Astrocyte of the spinal cord (primary cell): ENCODE measurements at places on chromosomes 2 and 18.
A peak's percentile ranks its signal among the peaks of the same experiment; 100 is the strongest.

GRCh38 chr2:39778233-39778632 is 825 bp downstream of the THUMPD2 start:
- DNase-seq = no peak

DNA sequence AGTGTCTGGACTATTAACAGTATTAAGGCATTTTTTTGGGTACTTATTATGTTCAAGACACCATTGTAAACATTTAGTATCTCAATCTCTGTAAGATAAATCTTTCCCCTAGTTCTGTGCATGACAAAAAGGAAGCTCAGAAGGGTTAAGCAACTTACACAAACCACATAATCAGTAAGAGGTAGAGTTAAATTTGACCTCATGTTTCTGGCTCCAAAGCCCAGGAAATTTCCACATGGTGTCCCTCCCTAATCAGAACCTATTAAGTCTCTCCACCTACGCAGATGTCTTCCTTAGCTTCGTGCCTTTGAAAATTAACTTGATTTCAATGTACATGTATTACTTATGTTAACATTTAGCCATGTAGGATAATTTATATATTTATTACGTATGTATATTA is 2.0 kb downstream of the MFSD6 start:
- DNase-seq = no peak

DNA sequence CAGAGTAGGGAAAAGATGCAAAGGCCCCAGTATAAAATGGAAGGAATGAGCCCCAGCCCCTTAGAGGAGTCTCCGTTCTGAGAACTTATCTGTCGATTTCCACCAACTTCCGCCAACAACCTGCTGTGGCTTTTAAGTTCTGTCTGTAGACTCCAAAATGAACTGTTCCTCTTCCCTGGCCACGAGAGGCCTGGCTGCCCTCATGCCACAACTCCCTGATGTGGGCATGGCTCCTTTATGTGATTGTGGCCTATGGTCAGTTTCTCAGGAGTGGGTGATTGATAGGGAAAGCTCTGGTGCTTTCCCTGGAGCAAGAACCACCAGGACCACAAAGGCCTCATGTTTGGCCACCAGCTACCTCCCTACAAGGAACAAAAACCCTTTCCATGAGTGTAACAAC is 18.8 kb upstream of the CD207 start:
- no peak for DNase-seq

GRCh38 chr18:59087391-59087790 is 52.3 kb upstream of the SEC11C start:
- DNase-seq = no peak

GRCh38 chr2:238845583-238846377 is 2.1 kb upstream of the TWIST2 start:
- no peak for DNase-seq

DNA sequence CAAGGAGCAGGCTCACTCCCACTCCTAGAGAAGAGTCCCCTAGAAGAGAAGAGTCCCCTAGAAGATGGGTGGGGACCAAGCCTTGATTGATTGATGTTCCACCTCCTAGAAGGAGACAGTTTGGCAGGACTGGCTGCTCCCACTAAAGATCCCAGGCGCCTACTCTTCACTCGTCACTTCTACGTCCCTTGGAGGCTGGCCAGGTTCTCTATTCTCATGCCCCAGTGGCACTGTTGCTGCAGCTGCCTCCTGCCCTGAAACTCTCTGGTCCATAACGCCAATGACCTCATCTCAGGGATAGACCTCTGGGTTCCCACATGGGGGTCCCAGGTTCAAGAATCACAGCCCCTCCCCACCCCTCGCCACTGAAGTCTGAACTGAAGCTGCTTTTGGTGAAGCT is 2.5 kb upstream of the SP140L start:
- DNase-seq = no peak

DNA sequence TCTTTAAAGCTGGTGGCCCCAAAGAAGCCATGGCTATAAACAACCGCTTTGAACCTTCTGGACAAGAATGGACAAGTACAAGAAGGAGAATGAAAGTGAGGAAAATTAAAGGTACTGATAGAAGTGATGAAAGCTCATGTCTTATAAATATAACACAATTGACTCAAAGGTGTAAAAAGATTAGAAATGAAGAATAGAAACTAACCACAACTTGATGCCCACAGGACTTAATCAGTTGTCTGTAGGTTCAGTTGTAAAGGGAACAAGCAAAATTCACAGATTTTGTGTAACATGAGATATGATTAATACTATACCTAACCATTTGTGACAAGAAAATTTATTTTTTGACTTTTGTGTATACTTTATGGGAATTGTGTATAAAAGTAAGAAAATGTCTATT is 135.7 kb downstream of the NUP35 start:
- DNase-seq = no peak

DNA sequence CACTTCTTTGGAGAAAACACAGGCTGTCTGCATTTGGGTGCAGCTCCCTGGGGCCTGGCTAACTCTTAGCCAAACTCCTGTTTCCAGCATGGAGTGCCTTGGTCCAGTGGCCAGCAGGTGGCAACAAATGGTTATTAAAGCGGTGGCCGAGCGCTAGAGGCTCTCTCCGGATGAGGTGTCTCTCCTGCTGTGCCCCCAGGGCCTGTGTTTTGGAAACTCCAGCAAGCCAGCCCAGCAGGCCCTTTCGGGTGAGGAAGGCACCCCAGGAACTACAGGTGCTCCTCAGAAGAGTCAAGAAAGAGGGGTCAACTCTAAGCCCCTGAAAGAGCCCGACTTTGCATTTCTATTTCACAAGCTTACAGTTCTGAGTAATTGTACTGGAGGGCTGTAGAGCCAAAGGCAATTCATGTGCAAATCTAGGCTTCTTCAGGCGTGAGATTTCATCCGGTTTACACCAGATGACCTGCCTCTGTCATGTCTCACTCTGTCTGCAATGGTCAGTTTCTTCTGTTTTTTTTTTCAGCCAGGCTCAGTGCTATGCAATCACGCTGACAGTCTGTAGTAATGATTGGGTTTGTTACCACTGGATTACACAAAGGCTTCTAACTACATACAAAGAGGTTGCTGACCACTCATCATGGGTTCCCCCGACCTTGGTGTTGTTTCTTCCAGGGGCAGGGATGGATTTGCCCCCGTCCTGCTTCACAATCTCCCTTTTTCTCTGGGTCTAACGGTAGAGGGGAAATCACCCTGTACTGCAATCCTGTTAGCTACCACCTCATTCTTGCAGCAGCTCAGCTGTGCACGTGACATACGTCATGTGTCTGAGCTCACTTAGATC is 7.6 kb upstream of the CHRNA1 start:
- peak; percentile 87 for DNase-seq

DNA sequence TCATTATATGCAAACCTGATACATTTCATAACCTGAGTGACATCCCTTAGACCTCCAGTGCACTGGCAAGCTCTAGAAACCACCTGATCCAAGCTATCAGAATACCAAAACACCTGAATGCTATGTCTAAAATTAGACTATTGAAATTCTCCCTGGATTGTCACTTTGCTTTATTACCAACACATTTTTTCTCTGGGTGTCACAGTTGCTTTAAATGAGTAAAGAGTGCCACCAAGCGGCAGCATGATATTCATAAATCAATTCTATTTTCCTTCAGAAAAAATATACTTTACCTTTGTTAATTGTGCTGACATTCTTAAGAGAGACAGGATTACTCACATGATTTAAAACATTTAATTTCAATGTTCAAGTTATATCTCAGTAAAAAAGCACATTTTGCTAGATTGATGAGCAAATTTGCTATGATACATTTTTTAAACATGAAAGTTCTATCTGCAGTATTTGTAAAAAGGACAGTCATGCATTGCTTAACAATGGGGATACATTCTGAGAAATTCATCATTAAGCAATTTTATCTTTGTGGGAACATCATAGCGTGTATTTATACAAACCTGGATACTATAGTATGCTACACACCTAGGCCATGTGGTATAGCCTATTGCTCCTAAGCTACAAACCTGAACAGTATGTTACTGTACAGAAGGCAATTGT is 338.4 kb upstream of the SLC39A10 start:
- peak; percentile 65 for DNase-seq

GRCh38 chr2:136051001-136051724 is 65.7 kb upstream of the DARS1 start:
- no peak for DNase-seq

- no peak for DNase-seq
Observed at GRCh38 chr2:173271135-173271534, 83.5 kb upstream of the CDCA7 start.

- DNase-seq = no peak
Observed at GRCh38 chr2:229348128-229348527, 77.0 kb upstream of the PID1 start.

DNA sequence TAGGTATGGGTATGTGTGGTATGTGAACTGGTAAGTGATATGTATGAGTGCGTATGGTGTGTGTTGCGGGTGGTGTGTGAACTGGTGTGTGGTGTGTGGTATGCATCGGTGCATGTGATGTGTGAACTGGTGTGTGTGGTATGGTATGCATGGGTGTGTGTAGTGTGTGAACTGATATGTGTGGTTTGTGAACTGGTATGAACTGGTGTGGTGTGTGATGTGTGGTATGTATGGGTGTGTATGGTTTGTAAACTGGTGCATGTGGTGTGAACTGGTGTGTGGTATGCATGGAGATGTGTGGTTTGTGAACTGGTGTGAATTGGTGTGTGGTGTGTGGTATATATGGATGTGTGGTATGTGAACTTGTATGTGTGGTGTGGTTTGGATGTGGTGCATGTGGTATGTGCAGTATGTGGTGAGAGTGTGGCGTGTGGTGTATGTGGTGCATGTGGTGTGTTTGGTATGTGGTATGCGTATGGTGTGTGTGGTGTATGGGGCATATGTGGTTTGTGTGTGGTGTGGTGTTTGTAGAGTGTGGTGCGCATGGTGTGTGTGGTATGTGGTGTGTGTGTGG is 208.9 kb upstream of the TNP1 start:
- no peak for DNase-seq

GRCh38 chr2:134244086-134244485 is 9.8 kb upstream of the MGAT5 start:
- DNase-seq = no peak

DNA sequence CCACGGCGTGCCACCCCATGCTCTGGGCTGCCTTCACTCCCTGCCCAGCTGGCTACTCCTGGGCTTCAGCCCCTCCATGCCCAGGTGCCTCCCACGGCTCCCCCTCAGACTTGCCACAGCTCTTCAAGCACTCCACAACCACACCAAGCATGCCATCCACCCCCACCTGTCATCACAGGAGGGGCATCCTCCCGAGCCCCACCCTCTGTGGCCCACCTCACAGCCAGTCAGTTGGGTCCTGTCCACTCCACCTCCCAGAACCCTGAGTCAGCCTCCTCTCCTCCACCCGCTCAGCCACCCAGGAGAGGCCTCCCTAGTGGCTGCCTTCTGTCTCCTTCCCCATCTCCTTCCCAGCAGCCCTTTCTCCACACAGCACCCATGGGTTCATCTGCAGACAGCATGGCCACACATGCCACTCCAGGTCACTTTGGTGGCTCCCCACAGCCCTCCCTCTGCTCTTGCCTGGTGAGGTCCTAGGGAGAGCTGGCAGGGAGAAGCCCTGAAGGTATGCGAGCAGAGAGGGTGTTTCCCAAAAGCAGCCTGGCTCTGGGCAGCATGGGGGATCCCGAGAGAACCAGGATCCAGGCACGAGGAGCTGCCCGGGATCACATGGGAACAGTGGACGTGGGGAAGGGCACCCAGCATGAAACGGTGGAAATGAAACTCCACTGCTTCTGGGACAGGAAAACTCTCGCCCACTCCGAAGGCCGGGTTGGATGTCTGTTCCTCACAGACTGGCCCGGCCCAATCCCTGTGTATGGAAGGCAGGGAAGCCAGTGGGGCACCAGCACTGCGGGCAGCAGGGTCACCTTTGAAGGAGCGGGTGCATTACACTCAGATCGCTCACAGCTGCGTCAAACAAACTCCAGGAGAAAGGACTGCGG is 2.7 kb downstream of the LIMS2 start:
- no peak for DNase-seq

- peak; percentile 49 for DNase-seq
Observed at GRCh38 chr18:64037812-64038414, 68.0 kb downstream of the SERPINB8 start.

DNA sequence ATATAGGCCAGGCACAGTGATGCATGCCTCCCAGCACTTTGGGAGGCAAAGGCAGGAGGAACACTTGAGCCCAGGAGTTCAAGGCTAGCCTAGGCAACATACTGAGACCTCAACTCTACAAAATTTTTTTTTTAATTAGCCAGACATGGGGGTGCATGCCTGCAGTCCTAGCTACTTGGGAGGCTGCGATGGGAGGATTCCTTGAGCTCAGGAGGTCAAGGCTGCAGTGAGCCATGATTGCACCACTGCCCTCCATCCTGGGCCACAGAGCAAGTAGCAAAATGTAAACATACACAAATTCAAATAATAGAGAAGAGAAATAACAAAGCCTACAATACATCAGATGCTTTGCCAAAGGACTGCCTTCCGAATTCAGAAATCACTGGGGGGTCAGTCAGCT is 7.0 kb upstream of the SP3 start:
- DNase-seq = no peak

DNA sequence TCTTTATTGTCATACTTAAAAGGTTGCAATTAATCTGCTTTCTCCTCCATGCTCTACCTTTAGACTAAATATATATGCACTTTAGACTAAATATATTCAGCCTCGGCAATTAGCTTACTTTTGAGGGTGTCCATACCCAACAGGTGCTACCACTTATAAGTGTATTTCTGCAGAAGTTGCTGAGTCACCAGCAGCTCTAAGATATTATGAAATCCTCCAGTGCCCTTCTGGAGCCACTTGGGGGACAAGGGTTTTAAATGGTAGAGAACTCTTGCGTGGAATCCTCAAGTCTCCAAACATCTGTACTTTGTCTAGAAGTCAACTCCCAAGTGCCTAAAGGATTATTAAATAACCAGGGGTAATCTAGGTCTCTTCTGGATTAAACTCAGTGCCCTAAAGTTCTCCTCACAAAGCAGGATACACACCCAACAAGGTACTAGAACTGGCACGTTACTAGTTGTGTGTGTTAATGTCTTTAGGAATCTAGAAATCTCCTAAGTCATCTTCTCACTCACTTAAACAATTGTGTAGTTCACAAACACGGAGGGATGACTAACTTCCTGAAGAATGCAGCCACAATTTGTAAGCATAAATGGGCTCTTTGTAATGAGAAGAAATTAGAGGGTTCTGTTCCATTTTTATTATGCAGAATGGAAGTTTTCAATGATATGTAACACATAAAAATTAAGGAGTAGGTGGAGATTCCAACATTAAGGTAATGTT is 159.7 kb downstream of the CD226 start:
- DNase-seq = peak; percentile 66

- DNase-seq = no peak
Observed at GRCh38 chr2:232447638-232448303, 8.2 kb upstream of the ALPI start.

GRCh38 chr2:121130301-121130850 is 154.6 kb downstream of the TFCP2L1 start:
- DNase-seq = no peak

GRCh38 chr2:15678909-15679308 is 87.2 kb downstream of the DDX1 start:
- no peak for DNase-seq
